ENCODE measurements at places on chromosomes 3 and 15.
A peak's percentile ranks its signal among the peaks of the same experiment; 100 is the strongest.

GRCh38 chr3:66376568-66376967 is 124.3 kb downstream of the LRIG1 start:
- no peak for DNase-seq

DNA sequence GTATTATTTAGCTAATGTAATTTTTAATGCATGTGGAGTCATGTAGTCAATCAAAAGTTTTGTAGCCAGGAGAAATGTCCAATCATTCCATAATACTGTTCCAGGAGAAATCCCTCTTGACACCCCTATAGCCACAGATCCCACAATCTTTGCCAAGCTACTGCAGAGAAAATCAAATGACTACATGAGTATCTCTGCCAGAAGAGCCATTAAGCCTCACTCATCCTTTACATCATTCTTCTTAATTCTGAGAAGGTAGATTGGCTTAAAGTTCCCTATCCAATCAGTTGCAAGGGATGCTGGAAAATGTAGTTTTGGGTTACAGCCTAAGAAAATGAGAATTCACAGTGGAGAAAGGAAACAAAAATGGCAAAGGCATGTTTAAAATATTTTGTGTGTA is 502.1 kb downstream of the ZBBX start:
- DNase-seq = no peak

DNA sequence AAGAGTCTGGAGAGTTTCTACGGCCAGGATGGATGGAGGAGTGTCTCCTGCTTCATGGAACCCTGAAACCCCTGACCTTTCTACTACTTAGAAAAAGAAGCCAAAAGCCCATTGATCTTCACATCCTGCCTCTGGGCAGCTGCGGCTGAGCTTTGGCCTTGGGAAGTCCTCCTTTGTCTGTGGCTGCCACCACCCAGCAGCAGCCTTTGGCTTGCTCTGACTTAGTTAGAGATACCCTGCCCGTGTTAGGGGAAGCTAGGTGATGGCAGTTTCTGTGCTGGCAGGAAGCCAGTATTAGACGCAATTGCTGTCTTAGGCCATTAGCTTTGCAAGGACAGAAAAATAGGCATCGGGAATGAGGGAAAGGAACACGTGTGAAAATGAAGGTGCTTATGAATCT is 18.8 kb downstream of the APH1B start:
- DNase-seq = no peak

GRCh38 chr15:43912208-43912607 is 85.4 kb downstream of the WDR76 start:
- DNase-seq = no peak

DNA sequence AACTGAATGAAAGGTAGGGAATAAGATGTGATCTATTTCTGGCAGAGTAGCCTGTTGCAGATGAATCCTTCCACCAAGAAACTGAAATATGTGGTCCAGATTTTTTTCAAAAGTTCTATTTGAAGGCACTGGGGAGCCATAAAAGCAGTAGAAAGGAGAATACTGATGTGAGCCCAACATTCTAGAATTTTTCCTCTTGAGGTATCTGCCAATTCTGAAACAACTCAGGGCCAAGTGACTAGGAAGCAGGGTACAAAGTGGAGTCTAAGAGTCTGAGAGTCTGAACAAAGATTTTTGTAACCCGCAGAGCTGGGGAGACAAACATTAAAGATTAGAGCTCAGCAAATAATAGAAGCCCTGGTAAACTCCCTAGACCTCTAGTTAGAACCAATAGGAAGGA is 58.3 kb upstream of the SLCO3A1 start:
- no peak for DNase-seq

DNA sequence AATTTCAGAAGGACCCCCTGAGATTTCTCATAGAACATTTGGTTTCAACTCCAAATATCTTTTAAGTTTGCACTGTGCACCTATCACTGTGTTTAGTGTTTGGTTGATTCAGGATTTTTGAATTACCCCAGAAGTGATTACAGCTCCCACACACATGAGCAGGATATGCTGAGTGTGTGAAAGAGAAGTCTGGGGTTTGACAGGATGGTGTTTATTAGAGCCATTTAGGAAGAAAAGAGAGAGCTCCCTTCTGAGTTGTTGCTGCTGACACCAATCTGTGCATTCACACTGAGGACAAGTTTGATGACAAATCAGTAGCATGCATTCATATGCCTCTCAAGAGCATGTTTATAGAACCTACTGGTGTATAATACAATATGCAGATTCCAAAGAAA is 118.1 kb downstream of the RPL22L1 start:
- no peak for DNase-seq

DNA sequence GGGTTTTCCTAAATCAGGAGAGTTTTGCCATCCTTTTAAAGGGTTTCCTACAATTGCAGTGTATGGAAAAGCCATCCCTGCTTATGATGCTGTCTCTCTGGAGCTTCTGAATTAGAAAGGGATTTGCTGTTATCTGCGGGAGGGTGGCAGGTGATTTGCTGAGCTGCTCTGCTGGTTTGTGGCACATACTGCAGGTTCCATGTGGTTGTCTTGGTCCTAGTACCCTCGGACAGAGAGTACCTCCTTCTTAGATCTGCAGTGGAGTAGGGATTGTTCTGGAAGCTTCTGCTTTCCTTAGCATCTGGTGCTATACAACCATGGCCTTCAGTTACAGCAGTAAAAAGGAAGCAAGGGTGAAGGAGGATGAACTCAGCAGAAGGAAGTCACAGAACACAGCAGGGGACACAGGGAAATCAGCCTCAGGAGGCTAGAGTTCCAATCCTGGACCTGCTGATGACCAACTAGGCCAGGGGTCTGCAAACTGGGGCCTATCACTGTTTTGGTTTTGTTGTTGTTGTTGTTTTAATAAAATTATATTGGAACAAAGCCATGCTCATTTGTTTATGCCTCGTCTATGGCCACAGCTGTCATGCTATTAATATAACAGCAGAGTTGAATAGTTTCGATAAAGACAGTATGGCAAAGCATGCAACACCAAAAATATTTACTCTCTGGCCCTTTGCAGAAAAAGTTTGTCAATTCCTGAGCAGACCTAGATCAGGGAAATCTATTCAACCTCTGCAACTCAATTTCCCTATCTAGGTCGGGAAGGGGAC is 39.5 kb downstream of the STARD5 start:
- DNase-seq = no peak

DNA sequence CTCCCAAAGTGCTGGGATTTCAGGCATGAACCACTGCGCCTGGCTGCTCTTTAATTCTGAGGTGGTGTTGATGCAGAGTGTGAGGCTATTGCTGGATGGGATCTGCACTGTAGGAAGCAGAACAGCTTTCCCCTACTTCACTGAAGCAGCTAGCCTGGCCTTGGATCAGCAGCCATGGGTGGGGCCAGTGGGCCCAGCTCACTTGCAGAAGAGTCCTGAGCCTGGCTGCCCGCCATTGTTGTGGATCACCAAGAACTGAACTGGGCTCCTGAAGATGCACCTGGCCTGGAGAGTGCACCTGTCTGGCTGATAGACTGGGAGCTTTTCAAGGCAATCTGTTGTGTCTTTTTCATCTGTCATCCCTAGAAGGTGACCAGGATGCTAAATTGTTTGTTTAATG is 11.9 kb downstream of the TLNRD1 start:
- no peak for DNase-seq

GRCh38 chr3:105959851-105960250 is 91.0 kb upstream of the CBLB start:
- no peak for DNase-seq

DNA sequence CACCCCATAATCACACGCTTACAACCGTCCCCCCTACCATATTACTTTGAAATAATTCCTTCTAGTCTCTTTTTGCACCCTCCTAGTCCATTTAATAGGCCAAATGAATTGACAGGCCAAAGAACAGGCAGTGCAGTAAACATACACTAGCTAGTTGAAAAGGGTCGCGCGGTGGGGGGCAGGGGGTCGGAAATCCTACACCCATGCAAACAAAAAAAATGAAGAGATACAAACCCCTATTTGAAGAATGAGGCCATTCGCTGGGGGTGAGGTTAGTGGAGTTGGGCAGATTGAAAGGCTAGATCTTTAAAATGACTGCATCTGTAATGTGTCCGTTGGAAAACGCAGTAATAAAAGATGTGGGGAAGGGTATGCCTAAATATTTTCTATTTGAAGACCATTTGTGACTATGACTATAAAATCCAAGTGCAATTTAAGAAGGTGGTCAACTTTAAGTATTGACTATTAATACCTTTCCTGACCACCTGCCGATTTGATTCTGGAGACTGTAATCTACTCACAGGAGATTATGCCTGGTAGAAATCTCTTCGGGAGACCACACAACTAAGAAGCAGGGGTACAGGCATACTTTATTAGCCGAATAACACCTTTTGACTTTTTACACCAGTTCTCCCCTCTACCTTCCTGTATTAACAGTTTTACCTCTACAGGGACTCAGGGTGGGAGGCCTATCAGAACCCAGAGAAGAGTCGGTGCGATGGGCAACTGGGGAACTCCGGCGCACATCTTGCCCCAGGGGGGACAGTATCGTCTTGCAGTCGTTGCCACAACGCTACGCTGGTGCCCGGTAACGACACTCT is 762 bp upstream of the ARL6 start:
- DNase-seq = no peak

GRCh38 chr3:14431917-14432834 is 29.8 kb downstream of the SLC6A6 start:
- peak; percentile 98 for DNase-seq

- peak; percentile 70 for DNase-seq
These were observed at the start of gene PLCL2 for GRCh38 chr3:16884748-16885592. PLCL2 (plus strand) TSS chr3:16884955; CDS start chr3:16885040, 85 bp downstream.

- no peak for DNase-seq
These were observed 15.5 kb downstream of the ATP2B2 start for GRCh38 chr3:10489746-10490483.

- no peak for DNase-seq
These were observed 99.4 kb upstream of the DLG1 start for GRCh38 chr3:197397838-197398237.

- DNase-seq = no peak
These were observed 81.8 kb downstream of the DNAJC13 start for GRCh38 chr3:132499071-132499470.

GRCh38 chr3:122986693-122987179 is 40.8 kb downstream of the SEMA5B start:
- DNase-seq = no peak

GRCh38 chr15:79075256-79075655 is 15.3 kb downstream of the RASGRF1 start:
- no peak for DNase-seq

DNA sequence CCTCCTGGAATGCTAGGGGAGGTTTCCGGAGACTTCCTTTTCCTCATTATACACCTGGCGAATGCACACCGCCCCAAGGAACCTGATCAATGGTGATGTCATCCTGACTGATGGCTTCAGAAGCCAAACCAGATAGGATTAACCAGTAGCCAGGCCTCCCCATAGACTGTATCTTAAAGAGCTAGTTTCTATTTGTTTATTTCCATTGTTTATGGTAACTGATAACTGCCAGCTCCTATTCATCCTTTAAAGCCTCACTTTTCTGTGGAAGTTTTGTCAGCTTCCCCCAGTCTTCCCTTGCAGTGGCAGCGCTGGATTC is at the start of gene MKRN2OS:
MKRN2OS (minus strand) TSS at position 27 of the 319 bp plus-strand sequence. CDS start 35 bp downstream, outside the sequence.
- no peak for DNase-seq

DNA sequence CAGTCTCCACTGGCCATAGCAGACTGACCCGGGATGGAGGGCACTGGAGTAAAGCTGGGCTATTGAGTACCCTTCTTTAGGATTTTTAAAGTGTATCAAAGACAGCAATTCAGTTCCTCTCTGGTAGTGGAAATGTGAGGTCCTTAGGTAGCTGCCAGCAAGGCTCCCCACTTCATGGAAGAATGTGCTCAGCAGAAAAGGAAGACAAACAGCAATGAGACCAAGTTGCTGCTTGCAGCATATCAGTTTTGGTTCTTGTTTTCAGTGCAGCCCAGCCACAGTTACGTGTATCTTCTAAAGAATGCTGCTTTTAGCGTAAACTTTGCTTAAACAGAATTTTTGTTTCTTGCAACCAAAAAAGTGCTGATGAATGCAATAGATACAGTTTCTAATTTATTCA is 374.0 kb upstream of the CBLB start:
- DNase-seq = no peak

GRCh38 chr3:171092467-171092911 is 66.0 kb upstream of the SLC2A2 start:
- DNase-seq = no peak

DNA sequence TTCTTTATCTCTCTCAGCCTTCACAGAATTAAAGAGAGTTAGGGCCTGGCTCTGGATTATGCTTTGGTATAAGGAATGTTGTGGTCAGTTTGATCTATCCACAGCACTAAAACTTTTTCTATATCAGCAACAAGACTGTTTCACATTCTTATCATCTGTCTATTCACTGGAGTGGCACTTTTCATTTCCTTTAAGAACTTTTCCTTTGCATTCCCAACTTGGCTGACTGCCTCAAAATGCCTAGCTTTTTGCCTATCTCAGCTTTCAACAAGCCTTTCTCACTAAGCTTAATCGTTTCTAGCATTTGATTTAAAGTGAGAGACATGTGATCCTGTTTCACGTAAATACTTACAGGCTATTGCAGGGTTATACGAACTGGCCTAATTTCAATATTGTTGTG is 471.8 kb downstream of the GBE1 start:
- no peak for DNase-seq

- peak; percentile 38 for DNase-seq
These were observed 985 bp downstream of the TRPC1 start for GRCh38 chr3:142724682-142725356.

DNA sequence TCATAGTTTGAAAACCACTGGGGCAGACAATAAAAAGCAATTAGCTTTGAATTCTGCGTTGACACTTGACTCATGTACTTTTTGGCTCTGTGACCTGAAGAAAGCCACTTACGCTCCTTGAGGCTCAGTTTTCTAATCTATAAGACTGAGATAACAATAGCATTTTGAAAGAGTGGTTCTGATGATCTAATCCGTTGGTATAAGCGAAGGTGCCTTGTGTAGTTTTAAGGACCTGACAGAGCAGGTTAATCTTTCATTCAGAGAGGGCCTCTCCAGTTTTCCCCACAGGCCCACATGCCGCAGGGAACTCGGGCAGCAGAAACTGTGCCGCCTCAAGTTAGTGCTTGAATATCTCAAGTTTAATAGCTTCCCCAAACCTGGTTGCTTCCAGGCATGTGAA is 306.0 kb upstream of the GBE1 start:
- DNase-seq = no peak

DNA sequence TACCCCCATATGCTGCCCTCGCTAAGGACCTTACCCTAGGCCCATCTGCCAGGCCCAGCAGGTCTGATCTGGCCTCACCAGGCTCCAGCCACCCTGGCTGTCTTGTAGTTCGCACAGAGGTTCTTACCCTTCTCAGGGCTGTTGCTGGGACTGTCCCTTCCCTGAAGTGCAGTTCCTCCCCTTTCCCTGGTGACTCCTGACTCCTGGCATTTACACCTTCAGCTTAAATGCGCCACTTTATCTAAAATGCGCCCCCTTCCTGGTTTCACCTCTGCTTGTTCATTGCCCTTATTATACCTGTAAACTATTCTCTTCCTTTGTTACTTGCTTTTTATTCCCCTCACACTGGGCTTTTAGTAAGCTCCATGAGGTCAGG is 835 bp upstream of the TTLL3 start:
- DNase-seq = peak; percentile 62

DNA sequence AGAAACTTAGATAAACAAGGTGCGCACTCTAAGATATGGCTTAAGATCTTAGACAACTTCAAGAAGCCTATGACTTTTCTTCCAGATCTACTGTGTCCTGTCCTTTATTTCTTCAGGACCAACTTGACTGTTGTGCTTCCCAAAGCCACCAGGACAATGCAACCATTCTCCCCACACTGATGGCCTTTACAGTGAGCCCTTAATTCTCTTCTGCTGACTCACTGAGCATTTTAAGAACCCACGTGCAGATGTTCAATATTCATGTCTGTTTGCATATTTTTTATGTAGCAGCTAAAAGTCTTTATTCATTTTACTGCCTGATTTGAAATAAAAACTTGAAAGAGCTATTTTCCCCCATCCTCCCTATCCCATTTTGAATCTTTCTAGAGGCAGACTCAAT is 103.3 kb upstream of the SLC2A2 start:
- no peak for DNase-seq

Measured in activated naive CD4-positive, alpha-beta T cell treated with anti-CD3 and anti-CD28 coated beads for 36 hours (primary cell).